Dorsolateral prefrontal cortex (tissue), 122 donors: ENCODE measurements at places on chromosomes 3 and 15.
A peak's percentile ranks its signal among the peaks of the same experiment; 100 is the strongest.

GRCh38 chr3:62805580-62806277, 69.5 kb downstream of the CADPS start:
- DNase-seq, result no peak

GRCh38 chr15:68806220-68807060, 14.3 kb downstream of the ANP32A start:
- peak; percentile 84 for DNase-seq

GRCh38 chr3:19972054-19972453, 25.2 kb downstream of the RAB5A start:
- no peak for DNase-seq

- no peak for DNase-seq
Measured at GRCh38 chr15:48493763-48494225, 151.7 kb downstream of the FBN1 start.

GRCh38 chr15:76176487-76177085, 116.8 kb downstream of the TMEM266 start:
- no peak for DNase-seq

DNA sequence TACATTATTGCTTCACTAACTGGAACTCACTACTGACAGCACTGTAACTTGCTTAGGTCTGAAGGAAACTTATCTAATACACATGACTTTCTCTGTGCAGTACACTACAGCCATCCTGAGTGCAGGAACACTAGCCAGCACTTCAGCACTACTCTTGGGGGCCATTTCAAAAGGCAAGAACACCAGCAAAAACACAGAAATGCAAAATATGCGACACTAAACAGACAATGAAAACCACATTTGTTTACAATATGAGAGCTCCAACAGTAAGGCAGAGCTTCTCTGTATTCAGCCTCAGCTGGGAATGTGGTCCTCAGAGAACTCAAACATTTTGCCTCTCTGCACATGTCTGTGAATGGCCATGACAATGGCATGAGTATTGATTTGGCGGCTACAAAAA, 109.6 kb downstream of the ARRDC4 start:
- no peak for DNase-seq

- no peak for DNase-seq
Measured at GRCh38 chr15:71244250-71244649, 129.0 kb downstream of the THSD4 start.

- DNase-seq, result peak; percentile 76
Measured at GRCh38 chr15:81023483-81024264, 23.0 kb downstream of the TLNRD1 start.

GRCh38 chr3:12415014-12415680, 69.1 kb upstream of the TSEN2 start:
- no peak for DNase-seq
